Stimulated activated CD8-positive, alpha-beta memory T cell treated with anti-CD3 and anti-CD28 coated beads, Interleukin-2, amount 100 ng/mL, for 1 hour (primary cell): ENCODE measurements at places on chromosomes 7 and 10.

DNA sequence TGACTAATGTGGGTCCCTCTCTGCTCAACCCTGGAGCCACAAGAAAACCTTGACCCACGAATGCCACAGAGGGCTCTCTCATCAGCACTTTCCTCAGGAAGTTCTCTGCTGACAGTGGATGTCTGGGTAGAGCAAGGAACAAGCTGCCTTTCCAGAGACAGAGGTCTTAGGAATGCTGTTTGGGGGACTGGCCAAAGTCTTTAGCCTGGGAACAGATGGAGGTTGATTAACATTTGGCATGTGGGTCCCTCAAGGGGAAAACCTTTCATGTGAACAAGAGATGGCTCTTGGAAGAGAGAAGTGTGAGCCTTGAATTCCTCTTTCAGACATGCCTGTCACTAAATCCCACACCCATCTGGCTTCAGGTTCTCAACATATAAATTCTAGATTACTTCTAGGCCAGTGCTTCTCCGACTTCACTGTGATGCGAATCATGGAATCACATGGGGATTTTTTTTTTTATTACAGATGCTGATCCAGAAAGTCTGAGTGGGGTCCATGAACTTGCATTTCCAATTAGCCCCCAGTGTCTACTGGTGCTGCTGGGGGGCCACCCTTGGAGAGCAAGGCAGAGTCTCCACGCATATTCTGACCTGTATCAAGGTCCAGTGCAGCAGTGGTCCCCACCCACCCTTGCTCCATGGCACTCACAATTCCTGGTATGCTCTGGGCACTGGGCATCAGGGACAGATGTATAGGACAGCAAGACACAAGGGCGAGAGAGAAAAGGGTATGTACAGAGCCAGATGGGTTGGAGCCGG is 360.4 kb downstream of the CXCL12 start:
- no peak for DNase-seq

DNA sequence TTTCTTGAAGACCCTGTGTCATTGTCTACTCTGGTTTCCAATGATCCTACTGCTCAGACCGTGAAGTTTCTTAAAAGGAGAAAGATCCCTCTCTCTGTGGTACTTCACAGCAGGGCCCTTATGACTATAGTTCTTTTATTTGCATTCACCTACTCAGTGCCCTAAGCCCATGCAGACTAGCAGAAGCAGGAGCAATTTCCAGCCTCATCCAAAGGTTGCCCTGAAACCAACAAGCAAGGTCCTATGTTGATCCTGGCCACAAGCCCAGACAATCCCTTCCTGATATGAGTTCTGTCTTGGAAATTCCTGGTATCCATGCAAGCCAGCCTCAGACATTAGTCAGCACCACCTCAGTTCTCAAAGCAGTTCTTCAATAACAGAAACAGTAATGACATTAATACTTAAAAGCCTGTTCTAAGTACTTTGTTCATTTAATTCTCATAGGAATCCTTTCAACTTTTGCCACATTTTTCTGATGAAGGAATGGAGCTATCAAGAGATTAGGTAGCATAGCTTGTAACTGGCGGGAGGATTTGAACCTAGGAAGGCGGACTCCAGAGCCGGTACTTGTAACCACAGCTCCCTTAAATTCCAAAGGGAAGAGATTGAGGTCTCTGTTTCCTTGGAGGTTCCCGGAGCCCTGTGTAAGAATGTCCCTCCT is 58.1 kb upstream of the ST8SIA6 start:
- no peak for DNase-seq

DNA sequence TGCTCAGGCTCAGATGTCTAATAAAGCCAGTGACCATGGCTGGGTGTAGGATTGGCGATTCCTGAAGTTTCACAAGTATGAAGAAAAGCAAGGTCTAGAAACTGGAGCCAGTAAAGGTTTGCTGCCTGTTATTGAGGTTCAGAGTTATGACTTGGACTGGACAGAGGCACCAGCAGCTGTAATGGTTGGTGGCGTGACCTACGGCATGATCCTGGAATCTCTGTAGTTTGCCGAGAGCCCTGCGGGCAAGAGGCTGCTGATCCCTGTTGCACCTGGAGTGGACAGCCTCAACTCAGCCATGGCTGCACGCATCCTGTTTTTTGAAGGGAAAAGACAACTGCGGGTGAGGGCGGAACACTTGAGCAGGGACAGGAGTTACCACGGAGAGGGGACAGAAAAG is 22.4 kb upstream of the SNX13 start:
- DNase-seq = no peak

- no peak for DNase-seq
Observed at GRCh38 chr7:12564996-12565764, 5.3 kb upstream of the SCIN start.

DNA sequence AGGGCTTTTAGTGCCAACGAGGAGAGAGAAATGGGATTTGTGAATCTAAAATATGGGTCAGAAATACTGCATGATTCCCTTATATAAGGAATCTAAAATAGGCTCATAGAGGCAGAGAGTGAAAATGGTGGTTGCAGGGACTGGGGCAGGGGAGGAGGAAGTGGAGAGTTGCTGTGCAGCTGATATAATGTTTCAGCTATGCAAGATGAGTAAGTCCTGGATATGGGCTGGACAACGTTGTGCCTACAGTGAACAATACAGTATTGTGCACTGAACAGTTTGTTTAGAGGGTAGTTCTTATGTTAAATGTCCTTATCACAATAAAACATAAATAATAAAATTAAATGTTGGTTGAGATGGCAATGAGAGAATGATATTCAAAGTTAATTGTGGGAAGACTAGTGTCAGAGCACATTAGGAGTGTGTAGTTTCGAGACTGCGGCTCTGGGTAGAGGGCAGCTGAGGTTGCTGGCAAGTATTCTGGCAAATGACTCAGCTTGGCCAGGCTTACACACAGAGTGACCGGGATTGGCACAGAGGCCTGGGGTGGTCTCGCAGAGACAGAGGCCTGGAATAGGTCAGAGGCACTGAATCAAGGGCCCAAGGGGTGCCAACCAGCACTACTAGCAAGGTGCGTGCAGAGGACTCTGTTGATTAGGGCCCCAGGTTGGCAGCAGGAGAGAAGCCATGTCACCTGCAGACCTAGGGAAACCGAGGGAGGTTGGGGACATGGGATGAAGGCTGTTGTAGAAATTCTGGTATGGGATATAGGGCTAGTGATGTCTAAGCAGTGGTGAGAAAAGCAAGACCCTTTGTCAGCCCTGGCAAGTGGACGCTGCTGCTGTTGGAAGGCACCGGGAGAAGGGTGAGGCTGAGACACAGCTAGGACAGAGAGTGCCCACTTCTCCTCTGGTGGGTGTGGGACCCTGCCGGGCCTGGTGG is 2.8 kb upstream of the DEPP1 start:
- no peak for DNase-seq

GRCh38 chr10:16795410-16796073 is 21.7 kb downstream of the RSU1 start:
- DNase-seq = no peak

DNA sequence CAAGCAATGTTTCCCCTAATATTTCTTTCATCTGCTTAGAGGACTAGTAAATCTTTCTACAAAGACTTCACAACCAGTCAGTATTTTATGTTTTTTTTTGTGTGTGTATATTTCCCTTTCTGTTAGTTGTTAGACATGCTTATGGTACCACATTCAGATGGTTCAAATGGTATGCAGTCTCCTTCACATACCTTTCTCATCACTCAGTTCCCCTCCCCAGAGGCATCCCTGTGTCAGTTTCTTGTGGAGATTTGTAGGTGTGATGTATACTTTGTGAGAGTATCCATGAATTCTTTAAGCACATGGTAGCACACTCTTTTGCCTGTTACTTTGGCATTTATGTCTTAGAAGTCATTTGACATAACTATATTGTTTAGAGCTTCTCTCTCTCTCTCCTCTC is 4.4 kb downstream of the ZNF485 start:
- DNase-seq = no peak

GRCh38 chr7:74126220-74126880 is 42.7 kb downstream of the LIMK1 start:
- no peak for DNase-seq

- no peak for DNase-seq
Observed at GRCh38 chr10:132455986-132456847, 59.2 kb downstream of the PWWP2B start.

GRCh38 chr10:113895018-113895417 is 40.6 kb downstream of the NHLRC2 start:
- no peak for DNase-seq

- no peak for DNase-seq
Observed at GRCh38 chr10:133067149-133068105, 20.3 kb upstream of the ADGRA1 start.

- no peak for DNase-seq
Observed at GRCh38 chr10:7410301-7410861, 453 bp downstream of the SFMBT2 start.

GRCh38 chr7:41003977-41004376 is 698.9 kb downstream of the INHBA start:
- DNase-seq = no peak

- DNase-seq = no peak
Observed at GRCh38 chr10:110358869-110359629, 54.3 kb upstream of the SMNDC1 start.

DNA sequence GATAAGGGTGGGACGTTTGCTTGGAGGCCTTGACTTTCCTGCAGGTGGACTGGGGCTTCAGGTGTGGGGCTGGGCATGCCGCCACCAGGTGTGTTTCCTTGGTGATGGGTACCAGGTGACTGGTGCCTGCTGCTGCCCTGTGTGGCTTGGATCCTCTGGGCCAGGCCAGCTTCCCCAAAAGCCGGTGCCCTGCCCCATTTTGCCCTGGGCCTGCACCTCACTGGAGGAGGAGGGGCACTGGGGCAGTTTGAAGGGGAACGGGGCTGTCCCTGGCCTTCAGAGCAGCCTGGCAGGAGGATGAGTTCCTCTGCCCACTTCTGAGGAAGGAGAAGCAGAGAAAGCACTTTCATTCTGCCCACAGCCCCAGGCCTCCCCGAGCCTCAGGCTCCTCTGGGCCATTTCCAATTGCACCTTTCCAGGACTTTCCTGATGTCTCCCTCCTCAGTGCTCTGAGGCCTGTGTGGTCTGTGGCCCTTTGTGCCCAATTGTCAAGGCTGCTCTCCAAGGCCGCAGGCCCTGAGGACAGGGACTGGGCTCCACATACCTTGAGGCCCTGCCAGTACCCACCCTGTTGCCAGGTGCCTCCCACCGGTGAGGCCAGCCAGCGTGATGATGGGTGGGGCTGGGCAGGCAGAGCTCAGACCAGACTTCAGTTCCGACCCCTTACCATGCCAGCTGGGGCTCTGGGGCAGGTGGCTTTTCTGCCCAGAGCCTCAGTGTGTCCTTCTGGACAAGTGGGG is 25.3 kb upstream of the SMARCD3 start:
- no peak for DNase-seq

DNA sequence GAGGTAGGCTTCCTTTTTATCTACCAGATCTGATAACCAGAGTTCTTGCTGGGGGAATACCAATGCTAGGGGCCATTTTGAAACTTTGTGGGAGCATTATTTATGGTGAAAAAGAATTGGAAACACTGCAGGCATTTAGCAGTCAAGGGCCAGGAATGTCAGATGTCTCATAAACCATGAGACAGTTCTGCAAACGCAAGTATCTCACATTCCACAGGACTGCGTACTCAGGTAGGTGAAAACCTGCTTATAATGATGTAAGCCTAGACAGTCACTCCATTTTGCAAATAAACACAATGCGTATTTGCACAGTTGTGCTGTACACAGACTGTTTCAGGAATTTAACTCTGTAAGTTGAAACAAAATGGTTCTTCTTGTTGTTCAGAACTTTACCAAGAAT is 33.9 kb downstream of the ECHDC3 start:
- DNase-seq = no peak

DNA sequence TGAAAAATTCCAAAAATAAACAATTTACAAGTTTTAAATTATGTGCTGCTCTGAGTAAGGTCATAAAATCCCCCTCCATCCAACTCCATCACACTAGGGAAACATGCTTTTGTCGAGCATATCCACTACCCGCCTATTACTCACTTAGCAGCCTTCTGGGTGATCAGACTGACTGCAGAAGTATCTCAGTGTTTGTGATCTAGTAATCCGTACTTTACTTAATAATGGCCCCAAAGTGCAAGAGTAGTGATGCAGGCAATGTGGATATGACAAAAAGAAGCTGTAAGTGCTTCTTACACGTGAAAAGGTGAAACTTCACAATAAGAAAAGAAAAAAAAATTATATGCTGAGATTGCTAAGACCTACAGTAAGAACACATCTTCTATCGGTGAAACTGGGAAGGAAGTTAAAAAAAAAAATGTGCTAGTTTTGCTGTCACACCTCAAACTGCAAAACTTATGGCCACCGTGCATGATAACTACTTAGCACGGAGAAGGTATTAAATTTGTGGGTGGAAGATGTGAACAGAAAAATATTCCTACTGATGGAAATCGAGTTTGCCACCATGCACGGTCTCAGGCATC is 43.2 kb downstream of the SEMA3C start:
- DNase-seq = no peak

GRCh38 chr10:31296754-31297153 is 22.3 kb upstream of the ZEB1 start:
- no peak for DNase-seq

GRCh38 chr7:158407581-158408317 is 179.9 kb downstream of the PTPRN2 start:
- no peak for DNase-seq

- no peak for DNase-seq
Observed at GRCh38 chr10:129541748-129542487, 74.9 kb downstream of the MGMT start.

DNA sequence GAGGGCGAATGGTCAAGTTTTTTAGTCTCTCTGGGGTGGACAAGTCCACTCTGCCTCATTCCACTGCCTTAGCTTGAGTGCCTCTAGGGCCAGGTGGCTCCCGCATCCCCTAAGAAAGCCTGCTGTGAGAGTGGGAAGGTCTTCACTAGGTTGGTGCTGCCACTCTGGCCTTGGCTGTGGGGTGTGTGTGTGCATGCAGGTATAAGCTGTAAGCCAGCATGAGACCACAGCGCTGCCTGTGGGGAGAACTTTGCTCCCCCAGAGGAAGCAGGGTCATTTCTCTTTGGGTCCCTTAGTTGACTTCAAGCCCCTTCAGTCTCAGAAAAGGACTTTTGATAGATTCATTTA is 25.5 kb upstream of the PCBD1 start:
- DNase-seq = no peak

- DNase-seq = no peak
Observed at GRCh38 chr7:116165717-116166116, 44.6 kb upstream of the TES start.

DNA sequence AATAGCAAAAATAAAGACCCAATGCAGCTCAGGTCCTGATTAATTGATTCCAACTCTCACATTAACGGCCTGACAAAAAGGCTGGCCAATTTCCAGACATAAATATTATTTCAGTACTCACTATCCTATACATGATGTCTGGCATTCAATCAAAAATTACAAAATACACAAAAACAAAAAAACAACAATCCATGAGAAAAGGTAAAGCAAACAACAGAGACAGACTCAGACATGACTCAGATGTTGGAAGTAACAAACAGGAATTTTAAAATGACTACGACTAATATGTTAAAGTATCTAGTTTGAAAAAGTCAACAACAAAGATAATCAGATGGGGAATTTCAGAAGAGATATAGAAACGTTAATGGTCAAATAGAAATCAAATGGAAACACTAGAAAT is 152.8 kb downstream of the AMPH start:
- DNase-seq = no peak
